Body of pancreas (tissue), 4 donors: ENCODE measurements at places on chromosomes 12 and 14. TPM values are rescaled to one million over a fixed set of nuclear protein-coding genes. Genes with fewer than 3 reads are reported as not detected.

The PIK3C2G gene
- 2.9 TPM for total RNA-seq

The KRT6C gene
- total RNA-seq, result not detected

DNA sequence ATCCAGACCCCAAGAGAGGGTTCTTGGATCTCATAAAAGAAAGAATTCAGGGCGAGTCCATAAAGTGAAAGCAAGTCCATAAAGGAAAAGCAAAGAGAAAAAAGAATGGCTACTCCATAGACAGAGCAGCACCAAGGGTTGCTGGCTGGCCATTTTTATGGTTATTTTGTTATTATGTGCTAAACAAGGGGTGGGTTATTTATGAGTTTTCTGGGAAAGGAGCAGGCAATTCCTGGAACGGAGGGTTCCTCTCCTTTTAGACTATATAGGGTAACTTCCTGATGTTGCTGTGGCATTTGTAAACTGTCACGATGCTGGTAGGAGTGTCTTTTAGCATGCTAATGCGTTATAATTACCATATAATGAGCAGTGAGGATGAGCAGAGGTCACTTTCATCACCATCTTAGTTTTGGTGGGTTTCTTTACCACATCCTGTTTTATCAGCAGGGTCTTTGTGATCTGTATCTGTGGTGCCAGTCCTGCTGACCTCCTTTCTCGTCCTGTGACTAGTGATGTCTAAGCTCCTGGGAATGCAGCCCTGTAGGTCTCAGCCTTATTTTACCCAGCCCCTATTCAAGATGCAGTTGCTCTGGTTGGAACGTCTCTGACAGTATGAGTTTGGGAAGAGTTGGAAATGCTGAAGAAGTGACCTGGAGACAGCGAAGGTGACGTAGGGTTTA is 100.5 kb downstream of the ZNF664 start:
- H3K4me1 ChIP-seq, result no peaks in the 10 kb centered on the region
- H3K27me3 ChIP-seq, result no peaks in the 10 kb centered on the region
- DNase-seq, result no peak
- H3K36me3 ChIP-seq, result no peaks in the 10 kb centered on the region
- H3K4me3 ChIP-seq, result no peak overlapping the region

DNA sequence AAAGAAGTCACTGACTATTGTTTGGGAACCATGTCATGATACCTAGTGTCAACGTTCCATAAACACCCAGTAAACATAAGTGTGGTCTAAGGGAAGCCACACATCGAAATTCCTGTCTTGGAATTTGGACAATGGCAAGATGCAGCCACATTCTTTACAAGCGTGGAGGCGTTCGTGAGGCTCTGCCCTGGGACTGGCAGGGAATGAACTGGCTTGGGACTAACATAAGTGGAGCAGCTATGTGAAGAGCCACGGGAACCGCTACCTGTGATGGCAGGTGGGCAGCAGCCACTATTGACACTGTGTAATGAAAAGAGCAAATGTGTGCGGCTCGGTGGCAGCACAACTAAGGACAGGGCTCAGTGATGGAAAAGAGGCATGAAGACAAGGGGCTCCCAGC is 10.0 kb upstream of the NRIP2 start:
- no peak for DNase-seq
- H3K36me3 ChIP-seq, result no peaks in the 10 kb centered on the region
- no peak overlapping the region for H3K4me3 ChIP-seq
- H3K4me1 ChIP-seq, result no peaks in the 10 kb centered on the region
- no peak overlapping the region for H3K27ac ChIP-seq

GRCh38 chr12:64269161-64269560 is 47.1 kb upstream of the KICS2 start:
- no peaks in the 10 kb centered on the region for H3K4me1 ChIP-seq
- no peaks in the 10 kb centered on the region for H3K27me3 ChIP-seq
- no peak overlapping the region for H3K27ac ChIP-seq

The HOXC4 gene
- total RNA-seq, result not detected

The DCD gene
- not detected for total RNA-seq

DNA sequence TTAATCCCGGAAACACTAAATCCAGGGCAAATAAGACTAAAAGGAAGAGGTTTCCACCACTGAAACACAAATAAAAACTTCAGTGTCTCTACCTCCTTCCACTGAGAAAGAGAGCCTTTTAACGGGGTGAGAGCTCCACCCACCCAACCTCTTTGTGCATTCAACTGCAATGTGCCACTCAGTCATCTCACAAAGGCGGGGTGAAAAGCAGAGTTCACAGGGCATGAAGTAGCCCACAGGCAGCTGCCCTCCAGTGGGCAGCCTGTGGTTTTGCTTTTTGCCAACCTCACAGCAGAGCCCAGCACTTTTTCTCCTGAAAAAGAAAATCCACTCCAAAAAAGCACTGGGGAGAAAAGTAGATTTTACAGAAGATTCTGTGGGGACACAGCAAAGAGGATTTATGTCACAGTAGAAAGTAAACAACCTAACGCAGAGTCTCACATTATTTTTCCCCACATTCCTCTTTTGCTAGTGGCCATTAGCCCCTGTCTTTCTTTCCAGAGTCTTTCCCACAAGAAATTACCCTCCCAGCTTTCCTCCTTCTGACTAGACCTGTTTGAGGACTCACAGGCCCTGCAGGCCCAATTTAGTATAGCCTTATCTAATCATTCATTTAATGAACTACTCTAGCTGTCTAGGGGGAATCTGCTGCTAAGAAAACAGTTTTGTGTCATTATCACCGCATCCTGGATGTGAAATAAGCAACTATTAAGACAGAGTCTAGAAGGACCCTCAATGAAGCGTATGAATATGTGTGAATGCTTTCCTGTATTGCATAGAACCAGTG is 753.8 kb upstream of the FOXG1 start:
- DNase-seq, result no peak
- H3K4me1 ChIP-seq, result no peaks in the 10 kb centered on the region
- H3K4me3 ChIP-seq, result no peak overlapping the region
- H3K27me3 ChIP-seq, result no peaks in the 10 kb centered on the region
- H3K27ac ChIP-seq, result no peak overlapping the region
- no peaks in the 10 kb centered on the region for H3K36me3 ChIP-seq

DNA sequence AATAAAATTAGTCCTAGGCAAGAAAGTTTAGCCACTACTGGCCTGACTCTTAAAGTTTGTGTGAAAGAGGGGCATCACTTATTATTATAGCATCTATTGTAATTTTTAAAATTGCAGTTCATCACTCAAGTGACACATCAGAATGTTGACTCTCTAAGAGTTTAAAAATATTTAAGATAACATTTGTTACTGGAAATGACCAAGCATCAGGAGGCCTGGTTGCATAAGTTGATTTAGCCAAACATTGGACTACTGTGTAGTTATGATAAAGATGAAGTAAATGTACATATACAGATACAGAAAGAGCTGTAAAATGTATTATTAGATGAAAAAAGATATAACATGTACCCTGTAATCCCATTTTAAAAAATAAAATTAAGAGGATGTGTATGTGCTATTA is 47.5 kb downstream of the SCFD1 start:
- no peak overlapping the region for H3K4me3 ChIP-seq
- no peak overlapping the region for H3K27ac ChIP-seq
- no peaks in the 10 kb centered on the region for H3K36me3 ChIP-seq

The SDSL gene
- 15.2 TPM for total RNA-seq

DNA sequence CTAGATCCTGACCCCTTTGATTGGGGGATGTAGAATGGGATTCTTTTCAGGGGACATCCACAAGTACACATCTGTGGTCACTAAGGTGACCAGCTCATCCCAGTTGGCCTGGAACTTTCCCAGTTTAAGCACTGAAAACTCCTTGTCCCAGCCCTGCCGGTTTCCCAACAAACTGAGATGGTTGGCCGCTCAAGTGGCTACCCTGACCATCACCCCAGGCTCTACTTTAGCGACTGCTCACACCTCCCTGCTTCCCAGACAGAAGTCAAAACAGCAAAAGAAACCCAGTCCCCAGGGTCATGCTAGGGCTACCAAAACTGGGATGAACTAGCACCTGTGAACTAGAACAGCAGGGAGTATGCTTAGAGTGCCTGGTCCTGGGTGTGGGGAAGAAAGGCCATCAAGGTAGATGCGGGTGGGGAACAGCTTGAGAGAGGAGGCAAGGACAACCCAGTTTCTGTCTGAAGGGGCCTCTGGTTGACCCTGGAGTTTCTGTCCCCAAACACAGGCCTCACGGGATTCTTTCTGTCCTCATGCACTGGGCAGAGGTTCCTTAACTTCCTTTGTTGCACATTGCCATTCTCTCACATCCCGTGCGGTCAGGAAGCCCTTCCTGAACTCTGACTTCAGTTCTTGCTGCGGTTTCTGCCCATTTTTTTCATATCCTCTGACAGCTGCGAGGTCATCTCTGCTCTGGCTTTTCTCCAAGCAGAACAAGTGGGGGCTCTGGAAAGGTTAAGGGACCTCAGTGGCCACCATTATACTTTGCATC is 1.6 kb downstream of the LTB4R start:
- H3K27ac ChIP-seq, result no peak overlapping the region
- DNase-seq, result no peak
- no peaks in the 10 kb centered on the region for H3K27me3 ChIP-seq
- no peaks in the 10 kb centered on the region for H3K36me3 ChIP-seq
- peaks cover 52% of the 10 kb centered on the region for H3K4me1 ChIP-seq
